Inflammatory macrophage (primary cell): ENCODE measurements at places on chromosomes 2 and 18.

- peak; percentile 57 for DNase-seq
Observed at GRCh38 chr2:65159906-65160305, 30.0 kb upstream of the RAB1A start.

DNA sequence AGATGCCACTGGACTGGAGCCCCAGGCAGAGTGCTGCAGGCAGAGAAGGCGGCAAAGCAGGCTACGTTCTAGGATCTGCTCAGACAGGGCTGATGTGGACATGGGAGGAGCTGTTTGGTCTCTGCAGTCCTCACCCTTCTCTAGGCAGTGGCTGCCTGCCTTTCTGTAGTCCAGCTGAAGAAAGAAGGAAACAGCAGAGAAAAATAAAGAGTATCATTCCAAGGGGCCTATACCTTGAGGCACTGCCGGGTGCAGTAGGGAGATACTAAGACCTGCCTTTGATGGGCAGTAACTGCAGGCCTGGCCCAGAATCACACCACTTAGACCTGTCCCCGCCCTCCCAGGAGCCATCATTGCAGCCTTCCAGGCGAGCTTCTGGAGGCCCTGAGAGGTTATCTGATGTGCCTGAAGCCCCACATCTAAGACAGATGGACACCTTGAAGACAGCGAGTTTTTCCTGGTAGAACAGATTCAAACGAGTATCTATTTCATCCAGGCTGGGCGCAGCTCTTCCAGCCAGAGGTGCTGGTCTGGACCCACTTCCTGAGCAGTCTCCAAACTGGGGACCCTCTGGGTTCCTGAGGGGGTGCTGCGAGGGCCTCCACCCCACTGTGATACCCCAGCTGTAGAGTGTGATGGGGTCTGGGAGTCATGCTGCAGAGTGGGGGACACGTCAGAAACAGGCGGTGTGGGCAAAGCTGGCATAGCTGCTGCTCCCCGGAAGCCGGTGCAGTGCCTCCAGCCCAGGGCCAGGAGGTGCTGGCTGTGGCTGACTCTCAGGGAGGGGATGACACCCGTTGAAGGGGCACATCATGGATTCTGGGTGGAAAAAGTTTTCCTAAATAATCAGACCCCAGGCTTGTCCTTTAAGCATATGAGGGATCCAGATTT is 87.3 kb upstream of the OTOS start:
- no peak for DNase-seq

DNA sequence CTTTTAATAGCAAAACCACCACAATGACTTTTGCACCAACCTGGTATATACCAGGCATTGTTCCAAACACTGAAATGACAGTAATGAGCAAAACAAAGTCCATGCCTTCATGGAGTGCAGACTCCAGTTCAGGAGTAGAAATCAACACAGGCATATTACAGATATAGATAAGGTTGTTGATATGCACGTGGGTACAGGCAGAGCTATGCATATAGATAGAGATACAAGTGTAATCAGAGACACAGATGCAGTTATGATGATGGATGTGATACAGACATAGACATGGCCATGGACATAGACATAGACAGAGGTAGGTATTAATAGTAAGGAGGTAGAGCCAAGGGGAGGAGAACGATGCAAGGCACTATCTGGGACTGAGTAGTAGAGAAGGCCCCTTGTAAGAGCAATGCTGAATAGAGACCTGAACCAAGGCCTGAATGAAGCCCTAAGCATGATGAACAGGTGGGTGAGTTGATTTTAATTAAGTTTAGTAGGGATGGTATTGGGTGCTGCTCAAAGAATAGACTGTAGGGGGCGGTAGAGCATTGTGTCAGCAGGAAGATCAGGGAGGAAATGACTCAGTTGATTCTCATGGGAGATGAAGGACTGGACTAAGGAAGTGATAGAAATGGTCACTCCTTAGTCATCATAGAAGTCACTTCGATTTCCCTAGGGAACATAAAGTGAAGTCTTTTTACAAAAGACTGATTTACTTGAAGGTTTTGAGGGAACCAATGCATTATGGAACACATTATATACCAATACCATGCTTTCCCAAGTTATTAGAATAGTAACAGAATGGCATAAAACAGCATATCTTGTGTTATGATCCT is 39.4 kb downstream of the CMPK2 start:
- DNase-seq = peak; percentile 78

DNA sequence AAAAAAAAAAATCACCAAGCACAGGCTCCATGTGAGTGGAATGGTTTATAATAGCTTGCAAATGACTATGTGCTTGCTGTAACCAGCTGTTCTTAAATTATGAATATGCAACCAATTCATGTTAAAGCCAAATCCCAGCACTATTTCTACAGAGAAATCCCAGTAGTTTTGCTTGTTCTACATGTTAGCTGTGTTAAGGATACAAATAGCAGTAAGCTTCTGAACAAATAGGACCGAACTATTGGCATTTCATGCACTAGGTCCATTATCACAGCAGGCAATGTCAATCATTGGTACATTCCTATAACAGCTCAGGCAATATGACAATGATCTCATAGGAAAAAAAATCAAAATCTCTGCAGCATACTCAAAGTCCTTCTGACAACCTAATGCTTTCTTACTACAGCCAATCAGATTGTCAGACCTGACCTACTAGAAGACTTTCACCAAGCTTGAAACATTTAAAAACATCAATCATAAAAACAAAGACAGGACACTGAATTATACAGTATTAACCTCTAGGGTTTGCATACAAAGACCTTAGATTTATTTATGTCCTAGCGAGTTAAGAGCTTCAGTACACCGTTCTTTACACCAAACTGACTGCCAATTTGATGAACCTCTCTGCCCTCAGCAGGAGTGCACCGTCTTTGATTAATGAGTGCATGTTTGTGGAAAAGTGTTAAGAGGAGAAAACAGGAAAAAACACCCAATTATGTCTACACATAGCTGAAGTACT is 6.4 kb downstream of the BAZ2B start:
- DNase-seq = no peak

- DNase-seq = peak; percentile 46
Observed at GRCh38 chr2:189466656-189467055, 25.4 kb downstream of the WDR75 start.
